Muscle of leg (tissue), 16 donors: ENCODE measurements at places on chromosomes 6 and 20.
A peak's percentile ranks its signal among the peaks of the same experiment; 100 is the strongest.

GRCh38 chr6:10250655-10251220 is 164.1 kb downstream of the TFAP2A start:
- no peak for DNase-seq

- peak; percentile 99 for DNase-seq
Observed at GRCh38 chr6:111552241-111552744, 53.4 kb downstream of the TRAF3IP2 start.

GRCh38 chr20:37725855-37726254 is 32.0 kb downstream of the CTNNBL1 start:
- DNase-seq, result no peak

DNA sequence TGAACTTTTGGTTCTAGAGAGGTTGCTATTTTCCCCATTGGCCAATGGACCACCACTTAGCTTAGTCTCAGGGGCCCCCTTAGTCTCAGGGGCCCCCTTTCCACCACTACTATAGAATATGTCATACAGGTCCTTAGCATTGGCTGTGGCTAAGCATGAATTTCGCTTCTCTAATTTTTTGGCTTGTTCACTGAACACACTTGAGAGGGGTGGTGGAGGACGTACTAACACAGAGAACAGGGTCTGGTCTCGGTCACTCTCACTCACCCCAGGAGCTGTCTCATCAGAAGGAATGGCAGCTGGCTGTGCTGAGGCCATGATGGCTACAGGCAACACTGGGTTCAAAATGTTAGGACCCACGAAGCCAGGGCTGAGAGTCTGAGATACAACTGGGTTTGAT is 30.3 kb downstream of the ZNF318 start:
- no peak for DNase-seq

GRCh38 chr6:4703382-4703781 is 72.8 kb upstream of the CDYL start:
- no peak for DNase-seq

DNA sequence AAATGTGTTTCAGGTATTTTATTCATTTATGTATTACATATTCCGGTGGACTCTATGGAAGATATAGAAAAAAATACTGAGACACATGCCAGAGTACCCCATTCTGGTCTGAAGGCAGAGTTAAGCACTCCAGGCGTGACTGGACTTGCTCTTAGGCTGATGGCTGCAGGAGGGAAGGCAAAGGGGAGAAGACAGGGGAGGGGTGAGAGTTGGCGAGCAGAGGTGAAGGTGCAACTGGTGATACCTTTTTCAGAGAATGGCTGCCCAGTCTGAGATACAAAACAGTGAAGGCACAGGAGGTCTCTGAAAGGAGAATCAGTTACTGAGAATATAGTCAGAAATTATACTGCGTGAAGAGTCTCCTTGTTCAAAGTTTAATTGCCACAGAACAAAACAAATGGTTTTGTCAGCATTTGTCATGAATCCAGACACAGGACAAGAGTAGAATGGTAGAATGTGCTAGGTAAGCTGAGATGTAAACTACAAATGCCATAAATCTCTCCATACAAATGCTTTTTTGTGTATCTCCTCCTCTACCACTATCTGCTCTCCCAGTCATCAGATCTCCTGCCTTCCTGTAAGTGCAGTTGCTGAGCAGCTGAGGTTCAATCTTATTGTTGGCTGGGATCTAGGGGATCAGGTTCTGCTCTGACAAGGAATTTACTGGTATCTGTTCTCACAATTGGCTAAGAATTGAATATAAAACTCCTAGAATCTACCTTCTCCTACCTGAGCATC is 104.2 kb upstream of the DST start:
- no peak for DNase-seq

- DNase-seq, result no peak
Observed at GRCh38 chr6:23106951-23107350, 537.6 kb downstream of the HDGFL1 start.

GRCh38 chr20:39874049-39874893 is 814.8 kb downstream of the MAFB start:
- peak; percentile 79 for DNase-seq

DNA sequence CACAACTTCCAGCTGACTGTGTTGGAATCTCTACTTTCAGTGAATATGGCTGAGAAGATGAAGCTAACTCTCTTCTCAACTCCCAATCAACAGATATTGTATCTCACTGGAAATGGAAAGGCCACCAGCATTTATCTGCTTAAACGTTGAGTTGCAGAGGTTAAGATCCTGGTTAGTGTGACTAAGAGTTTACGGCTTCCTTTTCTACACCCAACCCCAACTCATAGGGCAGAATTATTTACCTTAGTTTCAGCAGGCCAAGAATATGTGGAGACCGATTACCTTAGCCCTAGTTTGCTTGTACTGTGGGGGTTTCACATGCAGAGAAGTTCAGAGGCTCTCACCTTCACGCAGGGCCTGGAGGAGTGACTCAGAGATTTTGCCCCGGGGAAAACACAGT is 1026.6 kb downstream of the EYS start:
- no peak for DNase-seq

GRCh38 chr6:1144842-1145767 is 166.8 kb upstream of the FOXQ1 start:
- no peak for DNase-seq

DNA sequence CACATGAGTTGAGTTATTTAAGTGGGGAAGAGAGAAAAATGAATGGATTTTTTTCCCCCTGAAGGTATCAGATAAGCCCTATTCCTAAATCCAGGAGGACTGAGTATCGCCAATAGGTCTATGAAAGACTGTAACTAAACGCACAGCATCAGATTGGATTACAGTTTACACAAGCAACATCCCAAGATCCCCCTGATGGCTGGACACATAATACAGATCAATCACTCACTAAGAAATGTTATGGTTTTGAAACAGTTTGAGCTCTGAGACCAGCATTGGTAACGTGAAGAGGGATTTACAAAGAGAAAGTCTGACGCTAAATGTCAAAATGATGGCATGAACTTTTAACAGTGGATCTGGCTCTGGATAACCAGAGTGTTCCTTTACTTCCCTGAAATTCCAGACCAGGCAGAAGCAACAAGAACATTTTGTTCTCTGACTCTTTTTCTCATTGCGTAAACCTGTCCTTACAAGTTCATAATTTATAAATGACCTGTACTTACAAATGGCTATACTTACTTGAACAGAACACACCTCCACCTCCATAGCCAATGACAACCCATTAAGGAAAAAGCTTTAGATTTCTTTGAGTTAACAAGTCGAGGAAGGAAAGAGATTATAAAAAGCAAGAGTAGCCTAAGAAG is 131.8 kb upstream of the BEND3 start:
- no peak for DNase-seq

DNA sequence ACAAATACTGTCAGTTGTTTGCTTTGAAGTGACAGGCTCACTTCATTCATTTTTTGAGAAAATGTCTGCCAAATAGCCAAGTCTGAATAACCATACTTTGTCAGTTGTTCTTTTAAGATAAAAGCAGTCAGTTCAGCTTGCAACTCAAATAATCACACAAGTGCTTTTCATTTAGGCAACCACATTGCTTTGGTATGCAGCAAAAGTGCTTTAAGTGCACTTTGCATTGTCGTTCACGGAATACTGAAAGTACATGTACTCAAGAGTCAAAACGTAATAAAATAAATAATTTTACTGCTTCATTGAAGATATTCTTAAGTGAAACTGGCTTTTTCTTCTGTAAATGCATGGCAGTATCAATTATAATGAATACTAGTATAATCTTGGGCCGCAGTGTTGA is 107.2 kb downstream of the MMS22L start:
- no peak for DNase-seq

GRCh38 chr6:100435299-100435698 is 29.4 kb downstream of the SIM1 start:
- no peak for DNase-seq
